BE2C (cell line): ENCODE measurements at places on chromosomes 11 and 22.
A peak's percentile ranks its signal among the peaks of the same experiment; 100 is the strongest.

DNA sequence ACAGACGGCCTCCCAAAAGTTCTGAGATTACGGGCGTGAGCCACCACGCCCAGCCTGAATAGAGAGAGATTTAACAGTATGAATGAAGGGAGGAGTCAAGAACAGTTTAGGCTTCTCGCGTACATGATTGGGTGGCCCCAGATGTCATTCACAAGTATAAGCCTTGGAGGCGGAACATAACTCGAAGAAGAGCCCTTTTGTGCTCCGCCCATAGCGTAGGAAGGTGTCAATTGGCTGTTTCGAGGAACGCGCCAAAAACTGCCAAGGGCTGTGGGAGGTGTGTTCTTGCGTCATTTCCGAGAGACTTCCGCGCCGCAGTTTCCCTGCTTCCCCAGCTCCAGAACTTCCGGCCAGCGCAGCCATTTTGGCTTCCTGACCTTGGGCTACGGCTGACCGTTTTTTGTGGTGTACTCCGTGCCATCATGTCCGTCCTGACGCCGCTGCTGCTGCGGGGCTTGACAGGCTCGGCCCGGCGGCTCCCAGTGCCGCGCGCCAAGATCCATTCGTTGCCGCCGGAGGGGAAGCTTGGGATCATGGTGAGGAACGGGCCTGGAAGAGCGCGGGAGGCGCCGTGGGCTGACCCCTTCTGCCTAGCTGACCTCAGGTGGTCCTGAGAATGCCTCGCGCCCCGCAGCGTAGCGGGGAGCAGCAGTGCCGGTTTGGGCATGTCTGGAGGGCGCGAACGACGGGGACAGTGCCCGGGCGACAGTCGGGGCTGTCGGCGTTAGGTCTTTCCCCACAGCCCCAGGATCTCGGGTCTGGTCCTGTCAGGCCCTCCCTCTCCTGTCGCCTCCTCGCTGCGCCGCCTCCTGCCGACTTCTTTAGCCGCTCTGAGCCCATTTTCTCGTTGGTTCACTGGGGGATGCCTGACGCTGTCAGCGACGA, at the start of gene COX8A:
Gene COX8A, plus strand, starts transcription at position 362 of the 885 bp plus-strand sequence. Its CDS starts 61 bp downstream, at position 423.
- peak; percentile 92 for DNase-seq

DNA sequence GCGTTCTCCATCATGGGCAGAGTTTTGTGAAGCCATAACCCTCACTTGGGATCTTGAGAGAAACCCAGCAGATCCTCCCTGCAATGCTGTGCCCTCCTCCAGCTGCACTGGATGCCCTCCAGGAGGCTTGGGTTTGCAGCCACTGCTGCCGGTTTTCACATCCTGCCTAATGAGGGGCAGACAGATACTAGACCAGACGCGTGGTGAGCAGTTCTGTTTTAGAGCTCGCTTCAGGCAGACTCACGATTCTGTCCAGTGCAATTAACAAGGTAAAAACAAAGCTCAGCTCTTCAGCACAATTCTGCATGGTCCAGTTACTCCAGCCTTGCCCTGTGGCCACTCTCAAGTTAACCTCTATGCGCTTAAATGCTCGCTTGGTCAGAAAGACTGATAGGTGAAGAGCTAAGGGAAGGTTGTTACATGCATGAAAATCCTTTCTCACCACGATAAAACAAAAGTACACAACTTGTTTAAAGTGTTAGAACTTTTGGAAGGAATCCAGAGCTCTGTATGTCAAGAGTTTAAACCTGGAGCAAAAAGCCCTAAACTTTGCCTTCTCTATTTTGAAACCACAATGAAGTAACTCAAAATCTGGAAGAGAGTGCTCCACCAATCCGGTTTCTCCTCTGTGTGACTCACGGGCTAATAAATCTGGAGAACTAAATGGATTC, 292.3 kb upstream of the FAT3 start:
- peak; percentile 75 for DNase-seq

DNA sequence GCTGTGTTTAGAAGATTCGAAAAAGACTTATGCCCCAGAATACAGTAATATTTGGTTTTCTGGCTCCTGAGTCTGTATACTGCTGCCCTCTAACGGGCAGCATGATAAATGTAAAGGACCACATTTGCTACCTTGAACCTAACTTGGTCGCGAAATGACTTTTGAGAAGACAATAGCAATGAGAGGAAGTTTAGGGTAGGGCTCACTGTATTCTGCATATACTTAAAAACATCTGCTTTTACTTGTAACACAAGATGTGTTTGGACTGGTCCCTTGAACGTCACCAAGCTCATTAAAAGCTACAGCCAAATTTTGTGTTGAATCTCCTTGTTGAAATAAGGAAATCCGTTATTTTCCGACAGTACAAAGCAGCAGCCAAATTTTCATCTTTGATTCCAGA, 309.1 kb downstream of the SWAP70 start:
- DNase-seq: peak; percentile 4

DNA sequence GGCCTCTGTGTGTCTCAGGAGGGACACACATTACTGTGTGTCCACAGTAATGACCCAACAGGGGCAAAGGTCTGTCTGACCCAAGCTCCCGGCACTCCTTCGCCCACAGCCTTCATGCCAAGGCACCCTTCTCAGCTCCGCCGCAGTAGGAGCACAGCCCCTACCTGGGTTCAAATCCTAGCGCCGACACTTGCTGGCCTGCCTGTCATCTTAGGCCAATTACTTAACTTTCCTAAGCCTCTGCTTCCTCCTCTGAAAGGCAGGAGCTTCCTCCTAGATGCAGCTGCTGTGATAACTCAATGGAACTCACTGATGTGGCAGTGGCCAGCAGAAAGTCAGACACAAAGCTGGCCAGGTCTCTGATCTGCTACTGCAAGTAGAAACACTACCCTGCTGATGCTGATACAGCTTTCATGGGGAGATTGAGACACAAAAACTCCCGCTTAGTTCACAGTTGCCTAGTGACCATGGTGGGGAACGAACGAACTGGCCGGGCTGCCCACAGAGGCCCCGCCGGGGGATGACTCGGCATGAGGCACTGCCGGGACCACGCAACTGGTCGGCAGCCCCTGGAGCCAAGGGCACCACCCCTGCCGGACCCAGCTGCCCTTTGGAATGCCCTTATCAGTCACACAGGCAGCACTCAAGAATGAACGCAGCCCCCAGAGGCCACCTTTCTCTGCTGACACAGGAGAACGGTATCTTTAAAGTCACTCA, 8.1 kb downstream of the EHD1 start:
- no peak for DNase-seq

DNA sequence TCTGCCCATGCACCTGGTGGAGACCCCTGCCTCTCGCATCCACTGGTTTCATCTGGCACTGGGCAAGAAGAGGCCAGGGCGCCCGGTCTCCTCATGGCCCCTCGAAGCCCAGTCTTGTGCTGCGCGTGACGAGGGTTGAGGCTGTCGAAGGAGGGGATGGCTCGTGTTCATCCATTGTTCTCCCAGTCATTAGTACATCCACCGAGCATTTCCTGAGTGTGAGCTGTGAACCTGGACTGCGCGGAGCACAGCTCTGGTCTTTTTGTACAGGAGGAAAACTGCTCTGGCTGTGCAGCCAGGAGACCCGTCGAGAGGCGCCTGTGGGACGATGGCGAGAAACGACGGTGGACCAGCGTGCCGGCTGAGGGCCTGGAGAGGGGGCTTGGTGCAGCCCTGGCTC, 6.8 kb downstream of the CACNA1I start:
- DNase-seq: no peak

DNA sequence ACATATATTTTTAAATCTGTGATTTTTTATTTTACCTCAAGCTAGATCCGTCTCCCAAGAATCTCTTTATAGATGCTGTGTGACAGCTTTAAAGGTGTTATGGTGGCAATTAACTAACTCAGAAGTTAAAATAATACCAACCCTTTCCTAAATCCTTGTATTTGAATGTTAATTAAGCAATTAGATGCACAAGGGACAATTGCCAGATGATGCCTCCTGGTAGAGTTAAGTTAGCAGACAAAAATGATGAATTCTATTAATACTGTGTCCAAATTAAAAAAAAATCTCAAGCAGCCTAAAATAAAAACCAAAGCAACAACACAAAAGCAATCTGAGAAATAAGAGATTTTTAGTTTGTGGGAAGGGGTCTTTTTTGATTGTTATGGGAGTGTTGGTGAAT, 78.9 kb downstream of the FANCF start:
- no peak for DNase-seq

DNA sequence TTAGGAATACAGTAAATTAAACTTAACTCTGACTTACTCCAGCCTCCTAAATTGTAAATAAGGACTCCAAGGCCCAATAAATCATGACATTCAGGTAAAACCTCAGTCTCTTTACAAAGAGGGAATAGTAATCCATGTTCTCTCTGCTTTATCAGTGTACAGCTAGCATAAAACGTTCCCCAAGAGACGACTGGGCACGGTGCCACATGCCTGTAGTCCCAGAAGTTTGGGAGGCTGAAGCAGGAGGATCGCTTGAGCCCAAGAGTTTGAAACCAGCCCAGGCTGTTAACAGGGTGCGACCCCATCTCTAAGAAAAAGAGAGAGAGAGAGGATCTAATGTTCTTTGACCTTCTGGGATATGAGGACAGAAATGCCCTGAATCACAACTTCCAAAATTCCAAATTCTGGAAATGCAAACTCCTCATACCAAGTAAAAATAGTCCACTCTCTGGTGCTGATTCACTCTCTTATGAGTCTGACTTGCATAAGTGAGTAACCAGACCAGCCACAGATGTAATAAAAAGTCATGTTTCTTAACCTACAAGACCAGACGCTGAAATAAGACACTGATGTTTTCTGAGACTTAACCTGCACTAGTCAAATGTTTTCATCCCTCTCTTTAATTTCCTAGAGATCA, 25.5 kb downstream of the NNMT start:
- DNase-seq: no peak
